ENCODE measurements at places on chromosomes 5 and 9.
A peak's percentile ranks its signal among the peaks of the same experiment; 100 is the strongest.

DNA sequence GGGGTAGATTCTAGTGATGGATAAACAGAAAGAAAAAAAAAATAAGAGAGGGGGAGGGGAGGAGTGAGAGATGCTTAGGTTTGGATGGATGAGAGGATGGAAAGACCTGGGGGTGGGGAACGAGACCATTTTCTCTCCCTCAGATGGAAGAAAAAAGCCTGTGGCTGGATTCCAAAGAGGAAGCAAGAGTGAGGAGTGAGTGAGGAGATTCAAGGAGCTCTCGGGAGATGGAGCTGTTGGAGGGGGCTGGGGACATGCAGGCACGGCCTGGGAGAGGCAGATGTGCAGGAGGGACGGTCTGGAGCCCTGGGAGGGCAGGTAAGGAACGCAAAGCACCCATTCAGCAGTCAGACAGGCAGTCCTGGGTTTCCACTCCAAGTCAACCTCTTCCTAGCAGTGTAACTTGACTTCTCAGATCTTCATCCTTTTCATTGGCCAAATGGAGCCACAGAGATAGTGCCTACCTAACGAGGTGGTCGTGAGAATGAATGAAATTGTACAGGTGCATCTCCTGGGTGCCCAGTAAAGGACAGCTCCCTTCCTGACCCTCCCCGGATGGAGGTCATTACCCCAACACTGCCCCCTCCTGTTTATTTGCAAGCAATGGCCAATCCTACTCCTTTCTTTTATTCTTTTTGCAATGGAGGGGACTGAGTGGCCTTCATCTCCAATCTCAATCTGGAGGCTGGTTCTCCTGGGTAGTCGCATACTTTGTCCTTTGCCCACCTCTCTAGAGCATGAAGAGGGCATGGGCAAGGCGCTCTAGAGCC, 52.2 kb downstream of the PCDH1 start:
- peak; percentile 24 for DNase-seq

- no peak for DNase-seq
Observed at GRCh38 chr5:112014783-112015395, 257.9 kb upstream of the NREP start.

DNA sequence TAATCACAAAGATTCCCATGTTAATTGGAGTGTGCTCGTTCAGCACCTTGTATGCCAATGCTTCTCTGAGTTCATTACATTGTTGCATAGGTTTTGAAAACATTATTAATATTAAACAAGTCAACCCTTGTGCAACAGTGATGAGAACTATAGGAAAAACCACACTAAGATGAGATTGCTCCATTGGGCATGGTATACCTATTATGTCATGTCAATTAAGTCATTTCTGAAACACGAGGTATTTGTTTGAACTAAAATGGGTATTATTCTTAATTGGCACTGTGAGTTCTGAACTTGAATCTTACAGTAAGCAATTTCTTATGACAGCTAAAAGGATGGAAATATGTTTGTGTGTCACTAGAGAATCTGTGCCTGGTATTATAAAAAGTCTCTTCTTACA, 447.7 kb downstream of the EFNA5 start:
- DNase-seq, result no peak

DNA sequence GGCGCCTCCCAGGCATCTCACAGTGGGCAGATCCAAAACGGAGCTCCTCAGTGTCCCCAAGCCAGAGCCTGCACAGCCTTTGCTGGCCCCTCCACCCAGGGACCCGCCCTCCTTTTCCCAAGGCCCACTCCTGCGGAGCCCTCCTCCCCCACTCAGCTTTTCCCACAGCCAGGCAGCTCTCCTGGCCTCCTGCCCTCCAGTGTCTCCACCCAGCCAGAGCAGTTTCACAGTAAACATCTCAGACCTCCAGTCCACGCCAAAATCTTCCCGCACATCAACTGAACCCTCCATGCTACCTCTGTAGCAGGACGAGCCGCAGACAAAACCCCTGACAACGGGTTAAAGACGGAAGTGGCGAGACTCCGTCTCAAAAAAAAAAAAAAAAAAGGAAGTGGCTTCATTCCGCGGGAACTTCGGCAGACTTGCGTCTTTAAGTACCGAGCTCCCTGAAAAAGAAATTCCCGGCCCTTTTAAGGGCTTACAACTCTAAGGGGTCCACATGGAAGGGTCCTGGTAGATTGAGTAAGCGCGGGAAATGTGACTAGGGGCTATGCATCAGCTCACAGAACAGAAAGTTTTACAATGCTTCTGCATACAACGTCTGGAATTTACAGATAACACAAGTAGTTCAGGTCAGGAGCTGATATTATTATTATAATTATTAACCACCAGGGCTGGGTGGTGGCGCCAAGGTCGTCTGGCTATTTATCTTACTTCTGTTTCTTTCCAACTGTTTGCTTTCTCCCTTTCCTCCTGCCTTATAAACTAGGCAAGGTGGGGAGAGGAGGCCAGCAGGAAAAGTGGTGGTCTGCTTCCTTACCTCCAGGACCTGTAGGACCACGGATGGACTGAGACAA, 11.4 kb upstream of the GRIN1 start:
- peak; percentile 43 for DNase-seq

DNA sequence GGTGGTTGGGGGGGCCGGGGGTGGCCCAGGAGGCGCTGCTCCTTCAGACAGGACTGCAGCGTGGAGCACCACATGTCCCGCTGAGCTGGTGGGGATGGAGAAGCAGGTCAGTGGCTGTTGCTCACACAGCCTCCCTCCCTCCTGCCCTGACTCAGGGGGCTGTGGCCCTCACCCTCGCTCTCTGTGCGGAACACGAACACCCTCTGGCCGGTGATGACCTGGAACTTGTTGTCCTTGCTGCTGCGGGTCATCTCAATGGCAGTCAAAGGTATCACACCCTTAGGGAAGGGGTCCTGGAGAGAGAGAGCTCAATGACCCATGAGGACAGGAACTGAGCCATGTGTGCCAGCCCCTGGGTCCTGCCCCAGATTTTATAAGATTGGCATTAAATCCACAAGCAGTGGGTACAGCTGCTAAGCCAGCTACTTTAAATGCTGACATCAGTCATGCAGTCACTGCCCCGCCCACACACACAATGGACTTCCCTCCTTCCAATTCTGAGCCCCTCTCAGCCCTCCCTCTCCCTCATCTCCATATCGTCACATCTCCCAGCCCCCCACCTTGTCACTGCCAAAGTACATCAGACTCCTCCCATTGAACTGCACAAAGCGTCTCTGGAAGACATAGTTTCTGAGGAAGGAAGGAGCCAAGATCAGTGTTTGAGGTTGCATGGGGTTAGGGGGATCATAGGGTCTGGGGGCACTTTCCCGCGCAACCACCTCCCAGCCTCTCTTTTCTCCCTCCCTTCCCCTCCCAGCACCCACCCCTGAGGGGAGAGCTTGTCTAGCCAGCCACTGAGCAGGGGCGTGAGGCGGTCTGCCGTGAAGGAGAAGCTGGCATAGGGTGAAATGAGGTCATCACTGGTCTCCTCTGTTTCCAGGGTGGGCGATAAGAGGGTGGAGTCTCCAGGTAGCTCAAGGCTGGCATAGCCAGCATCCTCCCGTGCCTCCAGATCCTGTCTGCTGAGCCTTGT, 8.9 kb downstream of the ARAP3 start:
- DNase-seq, result no peak

GRCh38 chr5:1749346-1750124, 50.1 kb downstream of the MRPL36 start:
- DNase-seq, result no peak

GRCh38 chr5:96969366-96969765, 33.5 kb downstream of the LNPEP start:
- DNase-seq, result no peak

DNA sequence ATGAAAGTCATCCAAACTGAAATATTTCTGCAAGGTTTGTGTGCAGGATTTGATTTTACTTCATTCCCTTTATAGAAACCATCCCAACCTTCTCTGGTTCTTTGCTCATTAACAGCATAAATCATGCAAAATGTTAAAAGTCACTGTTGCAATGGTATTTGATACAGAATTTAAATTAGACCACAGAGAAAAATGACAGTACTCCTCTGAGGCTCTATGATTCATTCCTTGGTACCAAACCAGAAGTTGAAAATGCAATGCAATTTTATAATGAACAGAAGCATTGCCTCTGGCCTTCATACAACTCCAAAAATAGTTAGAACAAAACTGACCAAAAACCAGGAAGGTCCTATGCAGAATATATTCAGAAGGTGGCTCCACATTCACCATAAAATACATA, 607.1 kb downstream of the TLE1 start:
- no peak for DNase-seq

DNA sequence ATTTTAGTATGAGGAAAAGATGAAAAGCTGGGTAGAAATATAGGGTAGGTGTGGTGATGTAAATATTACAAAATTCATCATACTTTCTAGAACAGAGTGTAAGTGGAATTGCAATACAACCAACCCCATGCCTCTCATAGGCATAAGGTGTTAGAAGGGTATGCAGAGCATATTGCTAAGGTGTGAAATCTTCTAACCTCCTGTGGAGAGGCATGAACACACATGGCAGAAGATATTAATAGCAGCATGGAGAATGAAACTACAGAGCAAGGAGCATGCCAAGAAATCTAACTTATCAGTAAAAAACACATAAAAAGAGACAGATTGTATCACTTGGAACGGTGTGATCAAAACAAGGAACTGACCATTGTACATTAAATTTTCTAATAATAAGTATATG, 441.5 kb downstream of the CDH18 start:
- no peak for DNase-seq

- DNase-seq, result no peak
Observed at GRCh38 chr9:30015073-30015472, 2369.4 kb upstream of the ACO1 start.

- no peak for DNase-seq
Observed at GRCh38 chr5:56257010-56257409, 23.9 kb upstream of the ANKRD55 start.

DNA sequence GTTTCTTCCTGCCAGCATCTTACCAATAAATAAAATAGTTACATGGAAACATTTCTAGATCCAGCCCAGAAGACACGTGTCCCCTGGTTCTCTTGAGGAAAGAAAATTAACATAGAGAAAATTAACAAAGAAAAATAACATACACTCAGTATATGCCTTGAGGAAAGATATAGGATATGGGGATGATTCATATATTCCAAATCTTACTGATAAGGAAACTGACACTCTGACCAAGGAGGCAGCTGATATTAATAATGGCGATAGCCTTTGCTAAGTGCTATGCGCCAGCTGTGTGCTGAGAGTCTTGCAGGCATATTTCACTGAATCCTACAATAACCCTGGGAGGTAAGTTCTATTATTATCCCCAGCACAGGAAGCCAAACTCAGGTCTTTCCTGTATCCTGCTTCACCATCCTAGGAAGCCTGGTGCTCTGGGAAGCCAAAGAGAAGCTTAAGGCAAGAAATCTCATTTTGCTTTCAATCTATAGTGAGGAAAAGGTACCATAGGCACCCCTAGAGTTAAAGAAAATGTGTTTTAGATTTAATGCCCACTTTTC, 302.7 kb upstream of the NREP start:
- DNase-seq, result no peak

GRCh38 chr5:109453251-109453650, 43.5 kb upstream of the PJA2 start:
- no peak for DNase-seq

DNA sequence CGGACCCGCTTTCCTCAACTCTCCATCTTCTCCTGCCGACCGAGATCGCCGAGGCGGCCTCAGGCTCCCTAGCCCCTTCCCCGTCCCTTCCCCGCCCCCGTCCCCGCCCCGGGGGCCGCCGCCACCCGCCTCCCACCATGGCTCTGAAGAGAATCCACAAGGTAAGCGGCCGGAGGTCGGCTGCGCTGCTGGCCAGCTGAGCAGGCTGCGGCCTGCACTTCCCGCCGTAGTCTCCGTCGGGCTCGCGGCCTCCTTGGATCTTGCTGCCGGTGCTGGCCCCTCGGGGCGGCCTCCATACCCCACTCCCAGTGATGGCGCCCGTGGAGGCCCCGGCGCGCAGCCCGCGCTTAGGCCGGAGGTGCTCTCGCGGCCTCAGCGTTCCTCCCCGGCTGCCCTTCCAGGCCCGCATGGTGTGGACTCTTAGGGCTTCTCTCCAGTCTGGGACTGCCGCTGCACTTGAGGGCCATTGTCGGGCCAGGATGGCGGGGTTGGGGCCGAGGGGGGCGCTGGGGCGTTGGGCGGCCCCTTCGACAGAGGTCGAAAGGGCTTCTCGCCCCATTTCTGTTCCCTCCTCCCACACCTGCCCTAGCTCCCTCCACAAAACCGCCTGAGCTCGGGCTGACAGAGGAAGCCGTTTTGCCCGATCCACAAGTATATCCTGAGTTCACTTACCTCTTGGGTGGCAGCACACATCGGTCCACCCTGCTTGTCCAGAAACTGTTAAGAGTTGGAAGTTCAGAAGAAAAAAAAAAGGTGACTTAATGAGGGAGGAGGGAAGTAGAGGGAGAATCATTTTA, 714 bp downstream of the UBE2D2 start:
- peak; percentile 58 for DNase-seq

DNA sequence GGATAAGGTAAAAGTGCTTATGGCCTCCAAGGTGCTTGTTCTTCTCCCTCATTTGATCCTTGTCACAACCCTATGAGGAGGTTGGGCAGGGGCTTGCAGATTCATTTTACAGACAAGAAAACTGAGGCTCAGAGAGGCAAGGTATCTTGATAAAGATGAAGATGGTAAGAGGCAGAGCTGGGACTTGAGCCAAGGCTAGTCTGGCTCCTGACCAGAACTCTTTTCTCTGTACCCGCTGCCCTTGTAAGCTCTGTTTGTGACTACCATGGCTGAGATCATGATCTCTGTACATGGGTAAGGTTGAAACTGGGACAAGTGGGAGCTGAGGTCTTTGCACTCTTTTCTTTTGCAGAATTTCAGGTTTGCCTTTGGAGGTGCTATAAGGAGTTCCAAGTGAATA, 33.6 kb downstream of the SEC61B start:
- DNase-seq, result no peak

- no peak for DNase-seq
Observed at GRCh38 chr5:80712919-80713318, 58.1 kb upstream of the DHFR start.

DNA sequence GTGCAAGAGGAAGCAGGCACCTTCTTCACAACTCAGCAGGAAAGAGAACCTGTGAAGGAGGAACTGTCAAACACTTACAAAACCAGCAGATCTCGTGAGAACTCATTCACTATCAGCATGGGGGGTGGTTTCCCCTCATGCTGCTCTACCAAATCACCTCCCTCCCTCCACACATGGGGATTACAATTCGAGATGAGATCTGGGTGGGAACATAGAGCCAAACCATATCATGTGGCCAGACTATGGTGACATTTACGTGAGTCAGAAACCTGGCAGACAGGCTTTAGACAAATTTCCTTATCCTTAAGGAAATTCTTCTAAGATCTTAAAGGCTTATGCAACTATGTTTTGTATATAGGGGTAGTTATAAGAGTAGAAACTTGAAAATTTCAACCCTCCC, 8.7 kb upstream of the AOPEP start:
- DNase-seq, result no peak

DNA sequence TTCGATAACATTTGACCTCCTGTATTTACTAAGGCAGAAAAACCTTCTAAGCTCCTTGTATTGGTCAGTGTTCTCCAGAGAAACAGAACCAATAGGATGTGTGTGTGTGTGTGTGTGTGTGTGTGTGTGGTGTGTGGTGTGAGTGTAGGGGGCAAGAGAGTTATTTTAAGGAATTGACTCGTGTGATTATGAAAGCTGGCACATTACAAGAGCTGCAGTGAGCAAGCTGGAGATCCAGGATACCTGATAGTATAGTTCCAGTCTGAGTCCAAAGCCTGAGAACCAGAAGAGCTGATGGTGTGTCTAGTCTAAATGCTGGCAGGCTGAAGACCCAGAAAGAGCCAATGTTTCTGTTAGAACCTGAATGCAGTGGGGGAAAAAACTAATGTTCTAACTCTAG, 21.2 kb upstream of the PIK3R1 start:
- no peak for DNase-seq
